ENCODE measurements at places on chromosomes 7 and 10. TPM values are rescaled to one million over a fixed set of nuclear protein-coding genes. Genes with fewer than 3 reads are reported as not detected.

The RBM20 gene
- 2.0 TPM for total RNA-seq

The SFTPA1 gene
- total RNA-seq: not detected

The PTPRN2 gene
- total RNA-seq: 4.6 TPM

The GTPBP4 gene
- total RNA-seq: 23.4 TPM

The GPR15LG gene
- not detected for total RNA-seq

- no peak for DNase-seq
Measured at GRCh38 chr7:126723966-126724544, 528.7 kb downstream of the GRM8 start.

GRCh38 chr10:97764519-97764931 is 7.3 kb downstream of the SFRP5 start:
- no peak for DNase-seq

DNA sequence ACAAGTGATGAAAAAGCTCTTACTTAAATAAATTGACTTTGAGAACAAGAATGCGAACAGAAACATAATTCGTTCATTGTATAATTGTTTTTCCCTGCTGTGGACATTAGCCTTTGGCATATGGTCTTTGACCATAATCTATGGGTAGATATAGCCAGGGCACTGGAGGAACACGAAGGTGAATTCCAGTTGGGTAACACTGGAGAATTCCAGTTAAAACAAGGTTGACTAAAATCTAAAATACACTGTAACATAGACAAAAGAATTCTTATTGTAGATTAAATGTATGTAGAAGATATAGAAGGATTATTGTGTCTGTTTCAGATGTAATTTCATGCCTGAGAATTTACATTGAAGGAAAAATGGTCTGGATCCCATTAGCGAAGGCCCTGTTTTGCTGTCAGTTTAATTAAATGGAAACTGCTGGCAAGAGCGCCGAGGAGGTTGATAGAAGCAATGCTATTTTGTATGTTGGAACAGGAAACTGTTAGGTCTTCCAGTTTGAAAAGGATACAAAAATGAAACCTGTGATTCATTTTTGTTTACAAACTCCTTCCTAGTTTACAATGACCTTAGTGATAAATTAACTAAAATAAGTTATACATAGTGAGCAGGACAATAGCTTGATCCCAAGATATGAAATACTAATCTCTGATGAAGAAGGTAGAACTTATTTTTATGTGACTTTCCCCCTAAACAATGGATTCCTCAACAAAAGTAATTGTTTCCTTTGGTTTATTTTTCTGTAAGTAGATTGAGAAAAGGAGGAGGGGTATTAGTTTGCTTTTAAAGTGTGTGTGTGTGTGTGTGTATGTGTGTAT is 68.9 kb downstream of the ARID5B start:
- DNase-seq: peak; percentile 66

GRCh38 chr7:54743580-54743979 is 15.4 kb downstream of the SEC61G start:
- DNase-seq: no peak

- DNase-seq: no peak
Measured at GRCh38 chr7:117495308-117495707, 15.5 kb downstream of the CFTR start.

- no peak for DNase-seq
Measured at GRCh38 chr7:66039094-66039670, 36.4 kb upstream of the ASL start.

DNA sequence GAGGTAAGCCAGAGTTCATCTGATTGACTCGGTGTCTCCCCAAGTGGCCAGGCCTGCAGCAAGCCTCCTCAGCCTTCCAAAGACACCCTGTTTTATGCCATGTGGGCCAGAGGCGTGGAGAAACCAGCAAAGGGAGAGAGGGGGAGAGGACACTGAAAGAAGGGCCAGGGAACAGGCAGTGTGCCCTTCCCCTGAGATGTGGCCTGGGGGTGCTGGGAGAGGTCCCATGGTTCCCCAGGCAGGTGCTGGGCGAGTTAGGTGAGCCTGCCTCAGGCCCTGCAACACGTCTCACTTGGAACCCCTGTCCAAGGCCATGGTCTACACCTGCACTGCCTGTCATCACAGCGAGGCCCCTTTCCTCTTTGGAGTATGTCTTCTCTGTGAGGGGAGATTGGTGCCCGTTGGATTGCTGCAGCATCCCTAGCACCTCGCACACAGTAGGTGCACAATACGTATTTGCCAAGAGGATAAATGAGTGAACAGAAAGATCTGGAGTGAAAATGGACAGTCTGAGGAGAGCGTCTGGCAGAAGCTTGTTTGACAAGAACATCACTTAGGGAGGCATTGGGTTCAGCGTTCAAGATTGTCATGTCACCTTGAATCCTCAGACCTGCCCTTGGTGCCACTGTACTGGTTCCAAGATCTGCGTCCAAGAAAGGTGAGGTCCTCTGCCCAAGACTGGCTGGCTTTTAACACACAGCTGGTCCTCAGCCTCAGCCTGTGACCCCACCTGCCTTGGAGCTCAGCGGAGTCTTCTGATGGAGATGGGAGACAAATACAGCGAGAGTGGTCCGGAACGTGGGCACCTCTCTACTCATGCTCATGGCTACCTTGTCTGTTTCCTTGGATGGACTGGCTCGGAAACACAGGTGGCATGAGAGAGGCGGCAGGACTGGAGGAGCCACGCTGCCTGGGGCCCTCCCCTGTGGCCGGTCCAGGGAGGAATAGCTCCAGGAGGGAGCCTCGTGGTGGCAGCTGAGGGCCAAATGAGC is 39.8 kb upstream of the NUB1 start:
- no peak for DNase-seq

DNA sequence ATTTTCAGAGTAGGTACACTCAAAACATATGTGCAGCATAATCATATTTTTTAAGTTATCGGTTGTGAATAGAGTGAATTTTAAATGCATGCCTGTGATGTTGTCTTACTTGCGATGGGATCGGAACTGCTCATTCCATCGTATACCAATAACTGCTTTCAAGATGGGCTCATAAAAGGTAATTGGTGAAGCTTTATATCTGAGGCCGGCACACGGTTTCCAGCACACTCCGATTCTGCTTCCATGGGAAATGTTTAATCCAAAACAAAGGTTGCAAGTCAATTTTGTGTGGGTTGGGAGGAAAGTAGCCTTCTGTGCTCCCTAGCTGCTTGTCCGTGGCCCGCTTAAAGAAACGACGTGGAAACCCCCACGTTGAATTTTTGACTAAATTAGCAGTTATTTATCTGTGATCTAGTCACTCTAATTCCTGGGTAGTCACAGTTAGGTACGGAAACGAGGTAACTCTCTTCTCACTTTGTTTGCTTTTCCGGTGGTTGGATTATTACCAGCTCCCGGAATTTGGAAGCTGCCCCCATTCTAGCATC is 10.1 kb upstream of the CELF2 start:
- no peak for DNase-seq

DNA sequence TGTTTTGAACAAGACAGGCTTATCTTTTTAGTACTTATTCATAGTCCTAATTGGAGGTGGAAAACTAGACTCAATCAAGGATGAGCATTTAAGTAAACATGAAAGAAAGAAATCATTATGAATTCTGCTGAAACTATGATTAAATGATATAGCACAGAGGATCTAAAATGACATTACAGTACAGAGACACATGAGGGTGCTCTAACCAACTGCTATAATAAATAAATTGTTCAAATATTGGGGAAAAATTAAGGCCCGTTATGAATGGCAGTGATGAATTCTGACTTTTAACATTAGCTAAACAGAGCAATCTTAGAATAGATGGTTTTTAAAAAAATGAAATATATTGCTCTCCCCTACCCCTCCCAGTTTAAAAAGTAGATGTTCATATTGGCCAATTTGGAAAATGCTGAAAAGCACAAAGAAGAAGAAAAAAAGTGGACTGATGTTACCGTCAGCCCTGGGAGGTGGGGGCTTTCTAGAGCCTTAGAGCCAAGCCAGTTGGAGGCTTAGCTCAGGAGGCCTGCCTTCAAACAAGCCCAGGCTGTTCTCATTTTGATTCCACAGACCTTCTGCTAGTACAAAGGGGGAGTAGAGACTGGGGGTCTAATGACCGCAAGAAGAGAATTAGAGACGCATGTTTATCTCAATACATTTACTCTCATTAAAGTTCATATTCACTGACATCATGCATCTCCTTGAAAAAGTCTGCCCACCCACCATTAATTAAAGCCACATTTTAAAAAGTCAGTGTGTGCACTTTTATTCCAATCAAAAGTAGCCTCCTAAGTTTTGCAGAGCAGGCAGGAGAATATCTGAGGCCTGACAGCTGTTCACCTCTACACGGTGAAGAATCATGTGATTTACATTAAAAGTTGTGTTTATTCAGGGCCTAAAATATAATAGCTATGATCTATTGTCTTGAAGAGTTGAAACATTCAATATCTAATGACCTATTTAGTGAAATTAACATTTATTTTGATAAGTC is 10.0 kb downstream of the WNT2 start:
- no peak for DNase-seq

DNA sequence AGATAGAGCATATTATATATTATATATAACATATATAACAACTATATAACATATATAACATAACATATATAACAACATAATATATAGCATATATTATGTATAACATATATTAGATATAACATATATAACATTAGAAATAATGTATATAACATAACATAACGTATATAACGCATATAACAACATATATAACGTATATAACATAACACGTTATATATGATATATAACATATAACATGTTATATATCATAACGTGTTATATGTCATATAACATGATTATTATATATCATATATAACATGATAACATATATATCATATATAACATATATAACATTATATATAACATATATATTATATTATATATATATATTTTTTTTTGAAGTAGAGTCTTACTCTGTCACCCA is 3.7 kb downstream of the AP5Z1 start:
- no peak for DNase-seq

DNA sequence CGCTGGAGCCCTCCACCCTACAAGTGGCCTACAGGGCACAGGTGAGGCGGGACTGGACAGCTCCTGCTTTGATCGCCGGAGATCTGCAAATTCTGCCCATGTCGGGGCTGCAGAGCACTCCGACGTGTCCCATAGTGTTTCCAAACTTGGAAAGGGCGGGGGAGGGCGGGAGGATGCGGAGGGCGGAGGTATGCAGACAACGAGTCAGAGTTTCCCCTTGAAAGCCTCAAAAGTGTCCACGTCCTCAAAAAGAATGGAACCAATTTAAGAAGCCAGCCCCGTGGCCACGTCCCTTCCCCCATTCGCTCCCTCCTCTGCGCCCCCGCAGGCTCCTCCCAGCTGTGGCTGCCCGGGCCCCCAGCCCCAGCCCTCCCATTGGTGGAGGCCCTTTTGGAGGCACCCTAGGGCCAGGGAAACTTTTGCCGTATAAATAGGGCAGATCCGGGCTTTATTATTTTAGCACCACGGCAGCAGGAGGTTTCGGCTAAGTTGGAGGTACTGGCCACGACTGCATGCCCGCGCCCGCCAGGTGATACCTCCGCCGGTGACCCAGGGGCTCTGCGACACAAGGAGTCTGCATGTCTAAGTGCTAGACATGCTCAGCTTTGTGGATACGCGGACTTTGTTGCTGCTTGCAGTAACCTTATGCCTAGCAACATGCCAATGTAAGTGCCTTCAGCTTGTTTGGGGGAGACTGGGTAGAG is at the start of gene COL1A2:
Gene COL1A2 (plus strand): TSS at position 459 of the 704 bp plus-strand sequence. CDS start 137 bp downstream, at position 596.
- DNase-seq: peak; percentile 28

DNA sequence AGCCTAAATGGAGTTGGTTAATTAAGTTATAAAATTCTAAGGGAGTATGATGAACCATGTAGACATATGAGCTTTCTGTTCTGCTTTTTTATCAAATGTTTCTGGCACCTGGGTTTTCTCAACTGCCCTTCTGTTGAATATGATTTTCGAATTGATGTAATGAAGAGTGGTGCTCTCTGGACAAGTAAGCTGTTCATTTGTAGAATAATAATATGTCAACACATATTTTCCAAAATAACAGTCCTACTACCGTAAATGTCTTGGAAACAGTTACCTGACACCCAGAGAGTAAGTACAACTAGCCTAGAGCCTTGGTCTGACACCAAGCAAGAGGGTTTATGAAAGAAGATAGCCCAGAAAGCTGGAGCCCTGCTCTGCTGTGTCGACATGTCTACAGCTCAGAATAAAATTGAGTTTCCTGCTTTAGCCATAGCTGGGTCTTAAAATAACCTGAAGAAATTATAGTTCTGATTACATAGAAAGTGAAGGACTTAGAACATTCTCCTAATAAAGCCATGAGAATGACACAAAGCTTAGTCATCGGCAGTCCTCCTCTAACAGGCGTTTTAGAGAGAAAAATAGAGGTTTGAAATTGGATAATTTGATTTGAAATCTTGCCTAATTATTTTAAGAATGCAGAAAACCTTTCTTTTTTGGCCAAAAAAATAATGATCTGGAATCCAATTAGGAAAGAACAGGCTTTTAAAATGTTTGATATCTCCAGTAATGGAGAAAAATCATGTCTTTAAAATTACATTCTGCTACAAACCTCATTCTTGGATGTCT is 25.1 kb downstream of the HDAC9 start:
- DNase-seq: peak; percentile 62

DNA sequence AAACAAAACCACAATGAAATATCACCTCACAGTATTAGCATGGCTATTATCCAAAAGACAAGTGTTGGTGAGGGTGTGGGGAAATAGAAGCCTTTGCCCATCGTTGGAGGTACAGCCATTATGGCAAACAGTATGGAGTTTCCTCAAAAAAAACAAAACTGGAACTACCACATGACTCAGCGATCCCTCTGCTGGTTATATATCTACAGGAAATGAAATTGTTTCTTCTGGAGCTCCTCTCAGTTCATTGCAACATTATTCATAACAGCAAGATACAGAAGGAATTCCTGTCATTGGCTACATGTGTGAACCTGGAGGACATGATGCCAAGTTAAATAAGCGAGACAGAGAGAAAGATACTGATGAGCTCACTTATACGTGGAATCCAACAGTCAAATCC is 2.4 kb upstream of the UBE3C start:
- peak; percentile 92 for DNase-seq

DNA sequence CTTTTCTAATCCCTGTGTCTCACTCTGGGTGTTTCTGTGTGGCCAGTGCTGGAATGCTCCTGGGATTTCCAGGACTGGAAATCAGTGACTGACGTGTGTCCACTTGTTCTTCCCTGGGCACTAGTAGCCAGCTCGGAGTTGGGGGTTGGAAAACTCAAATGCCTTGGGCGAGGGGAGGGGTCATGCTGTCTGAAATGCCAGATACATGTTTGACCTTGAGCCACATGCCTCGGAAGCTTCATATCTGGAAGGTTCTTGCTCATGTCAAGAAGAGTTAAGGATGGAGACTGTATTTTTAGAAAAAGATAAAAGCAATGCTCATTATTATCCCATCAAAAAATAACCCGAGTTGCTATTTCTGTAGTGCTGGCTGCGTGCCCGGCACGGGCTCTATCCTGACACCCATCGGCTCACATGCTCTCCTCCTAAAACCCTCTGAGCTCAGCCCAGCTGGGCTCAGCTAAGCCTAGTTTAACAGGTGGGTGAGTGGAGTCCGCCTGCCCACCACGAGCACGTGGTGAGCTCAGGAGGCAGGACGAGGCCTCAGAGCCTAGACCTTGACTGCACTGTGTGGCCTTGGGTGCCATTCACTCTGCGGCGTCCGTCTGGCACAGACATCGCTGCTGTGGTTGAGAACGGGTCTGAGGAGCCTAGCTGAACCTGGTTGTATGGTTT is 6.4 kb downstream of the DPYSL4 start:
- no peak for DNase-seq

- no peak for DNase-seq
Measured at GRCh38 chr7:151433721-151434400, 6.1 kb downstream of the CRYGN start.

Data from lung microvascular endothelial cell (primary cell).